ENCODE measurements at places on chromosomes 13 and 19.

DNA sequence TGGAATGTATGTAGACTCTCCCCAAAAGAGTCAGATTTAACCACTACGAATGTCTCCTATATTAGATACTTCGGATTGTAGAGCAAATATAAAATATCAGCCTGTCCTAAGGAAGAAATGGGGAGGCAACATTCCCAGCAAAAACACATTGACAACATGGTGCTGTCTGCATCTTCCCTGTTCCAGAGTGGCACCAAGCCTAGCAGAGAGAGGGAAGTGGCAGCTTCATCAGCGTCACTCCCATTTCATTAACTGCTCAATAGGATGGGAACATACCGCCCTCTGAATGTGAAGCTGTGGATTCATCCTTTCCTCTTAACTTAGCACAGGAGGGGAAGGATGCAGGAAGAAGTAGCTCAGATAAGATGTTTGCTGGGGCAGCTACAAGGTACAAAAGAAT is 45.4 kb downstream of the MYO16 start:
- no peak for DNase-seq

DNA sequence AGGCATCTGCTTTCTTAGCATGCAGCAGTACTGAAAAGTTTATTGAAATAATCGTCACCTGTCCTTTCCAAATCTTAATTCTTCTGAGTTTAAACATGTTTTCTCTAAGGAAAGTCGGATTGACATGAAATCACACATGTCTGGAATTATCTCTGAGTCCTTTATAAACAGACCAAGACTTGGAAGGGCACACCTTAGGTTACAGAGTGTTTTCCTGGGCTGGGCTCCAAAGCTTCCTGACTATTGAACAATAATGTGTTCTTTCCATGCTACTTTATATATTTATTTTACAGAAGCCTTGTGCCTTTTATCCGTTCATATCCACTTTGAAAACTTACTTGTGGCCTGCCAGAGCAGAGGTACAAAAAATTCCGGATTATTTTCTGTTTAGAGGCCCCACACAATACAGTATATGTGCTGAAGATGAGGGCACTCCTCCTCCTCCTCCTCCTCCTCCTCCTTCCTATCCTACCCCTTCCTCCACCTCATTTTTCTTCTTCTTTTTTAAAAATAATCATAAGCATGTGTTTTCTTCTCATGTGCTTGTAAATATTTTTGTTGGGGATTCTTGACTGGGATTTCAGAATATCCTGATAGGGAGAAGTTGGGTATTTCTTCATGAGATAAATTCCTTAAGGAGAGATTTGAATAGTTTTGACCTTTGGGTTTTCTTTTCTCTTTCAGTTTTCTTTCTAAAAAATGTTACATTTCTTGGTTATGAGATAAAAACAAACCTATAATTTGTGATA is 52.3 kb downstream of the LRCH1 start:
- no peak for DNase-seq

DNA sequence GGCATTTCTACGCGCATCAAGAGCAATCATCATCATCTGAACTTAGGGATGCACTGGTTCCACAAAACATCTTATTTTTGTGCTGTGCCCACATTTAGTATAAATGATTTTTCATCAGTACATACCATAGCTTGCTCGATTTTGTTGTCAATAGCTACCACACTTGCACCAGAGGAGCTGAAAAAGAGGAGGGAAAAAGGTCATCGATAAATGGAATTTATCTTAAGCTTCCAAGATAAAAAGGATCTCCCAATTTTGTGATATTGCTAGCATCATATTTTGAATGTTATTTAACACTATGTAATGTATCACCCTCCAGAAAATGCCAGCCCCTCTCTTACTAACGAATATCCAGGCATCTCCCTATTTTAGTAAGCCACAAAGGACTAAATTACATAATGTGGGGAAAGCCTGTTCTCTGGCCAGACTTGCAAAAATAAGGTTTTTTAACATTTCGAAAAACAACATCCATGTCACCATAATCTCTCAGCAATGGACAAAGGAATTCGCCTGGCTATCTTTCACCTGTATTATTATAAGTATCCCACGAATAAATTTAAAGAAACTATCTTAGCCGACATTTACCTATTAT is 62.4 kb downstream of the SERP2 start:
- DNase-seq, result no peak

DNA sequence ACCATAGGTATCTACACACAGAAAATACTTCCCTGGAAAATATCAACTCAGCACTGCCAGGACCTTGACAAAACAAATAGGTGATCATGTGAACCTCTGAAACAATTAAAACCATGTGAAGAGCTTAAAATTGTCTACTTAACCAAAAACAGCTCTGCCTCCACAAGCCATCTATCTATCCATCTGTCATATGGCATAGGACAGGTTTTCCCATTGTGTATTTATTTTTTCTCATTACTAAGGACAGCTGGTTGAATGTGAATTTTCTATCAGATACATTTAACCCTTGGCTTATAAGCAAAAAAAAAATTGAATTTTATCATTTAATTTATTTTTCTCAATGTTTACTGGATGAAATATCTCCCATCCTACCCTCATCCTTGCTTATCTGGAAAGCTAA is 279.5 kb downstream of the PCDH9 start:
- DNase-seq, result no peak

DNA sequence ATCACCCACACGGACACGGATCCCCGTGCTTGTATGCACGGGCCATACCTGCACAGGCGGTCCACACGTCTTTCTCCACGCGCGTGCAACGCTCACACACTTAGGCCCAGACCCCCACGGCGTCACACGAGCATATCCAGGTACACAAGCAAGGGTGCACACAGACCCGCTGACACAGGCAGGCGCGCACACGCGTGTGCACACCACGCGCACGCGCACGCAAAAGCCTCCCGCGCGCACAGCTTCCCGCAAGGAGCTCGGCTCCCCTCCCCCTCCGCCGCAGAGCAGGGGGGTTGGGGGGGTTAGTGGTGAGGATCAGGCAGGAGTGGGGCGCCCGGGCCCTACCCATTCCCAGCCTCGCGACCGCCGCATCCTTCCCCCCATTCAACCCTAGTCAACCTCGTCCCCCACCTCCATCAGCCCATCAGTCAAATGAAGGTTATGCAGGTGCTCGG is 407 bp downstream of the RAB3A start:
- peak; percentile 52 for DNase-seq

DNA sequence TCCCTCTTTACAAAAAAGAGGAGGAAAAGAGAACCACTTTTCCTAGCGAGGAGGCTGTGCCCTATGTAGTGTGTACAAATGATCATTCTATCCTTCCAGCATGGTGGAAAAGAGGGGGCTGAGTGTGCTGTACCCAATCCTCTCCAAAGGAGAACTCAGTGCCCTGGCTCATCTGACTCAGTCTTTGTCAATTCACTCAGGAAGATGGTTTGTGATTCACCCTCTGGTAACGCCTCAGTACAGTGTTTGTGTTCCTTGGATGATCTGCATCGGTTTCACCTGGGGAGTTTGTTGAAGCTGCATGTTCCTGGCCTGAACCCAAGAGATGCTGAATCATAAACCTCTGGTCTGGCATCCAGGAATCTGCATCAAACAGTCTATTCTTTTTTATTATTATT is 18.3 kb upstream of the ENOX1 start:
- DNase-seq, result no peak

- no peak for DNase-seq
Measured at GRCh38 chr13:29328501-29328900, 267.0 kb downstream of the SLC7A1 start.

DNA sequence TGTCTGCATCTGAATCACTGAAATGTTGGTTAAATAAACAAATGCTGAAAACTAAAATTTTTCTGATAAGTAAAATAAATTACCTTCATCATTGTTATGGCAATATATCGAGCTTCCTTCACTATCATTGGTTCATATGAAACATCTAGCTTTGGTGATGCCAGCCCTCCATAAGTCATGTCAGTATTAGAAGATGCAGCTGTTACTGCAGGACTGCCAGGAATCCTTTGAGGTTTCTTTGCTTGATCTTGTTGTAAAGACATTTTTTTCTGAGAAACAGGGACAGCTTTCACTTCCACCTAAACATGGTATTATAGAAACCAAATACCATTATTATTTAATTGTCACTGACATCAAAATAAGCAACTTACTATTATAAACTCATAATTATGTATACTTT is 123.7 kb upstream of the FBXL3 start:
- DNase-seq, result no peak

DNA sequence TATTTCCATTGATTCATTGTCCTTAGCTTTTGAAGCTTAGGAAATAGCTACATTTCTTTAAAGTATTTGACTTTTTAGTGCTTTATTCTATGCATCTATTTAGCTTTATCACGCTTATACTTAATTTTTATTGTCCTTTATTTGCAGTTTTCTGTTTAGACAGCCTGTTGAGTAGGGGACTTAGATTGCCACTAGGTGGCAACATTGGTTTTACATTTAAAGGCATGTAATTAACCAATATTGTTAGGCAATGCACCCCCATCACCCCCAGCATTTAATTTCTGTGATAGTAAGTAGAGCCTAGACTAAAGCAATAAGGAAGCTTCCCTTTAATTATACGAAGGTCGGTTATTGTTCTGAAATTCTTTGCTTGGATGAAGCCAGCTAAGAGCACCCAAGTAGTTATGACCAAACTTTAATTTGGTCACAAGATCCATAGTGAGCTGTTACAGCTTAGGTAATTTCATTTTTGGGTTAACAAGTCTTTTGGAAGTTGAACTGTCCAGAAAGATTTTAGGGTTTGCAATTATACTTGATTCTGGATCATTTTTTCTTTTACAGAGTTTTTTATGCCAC is 36.5 kb downstream of the B3GLCT start:
- peak; percentile 22 for DNase-seq

- no peak for DNase-seq
Measured at GRCh38 chr13:110210604-110210985, 96.4 kb downstream of the COL4A1 start.

GRCh38 chr13:75422028-75422427 is 59.9 kb downstream of the TBC1D4 start:
- DNase-seq, result no peak

- DNase-seq, result no peak
Measured at GRCh38 chr13:92303428-92303827, 905.0 kb downstream of the GPC5 start.

DNA sequence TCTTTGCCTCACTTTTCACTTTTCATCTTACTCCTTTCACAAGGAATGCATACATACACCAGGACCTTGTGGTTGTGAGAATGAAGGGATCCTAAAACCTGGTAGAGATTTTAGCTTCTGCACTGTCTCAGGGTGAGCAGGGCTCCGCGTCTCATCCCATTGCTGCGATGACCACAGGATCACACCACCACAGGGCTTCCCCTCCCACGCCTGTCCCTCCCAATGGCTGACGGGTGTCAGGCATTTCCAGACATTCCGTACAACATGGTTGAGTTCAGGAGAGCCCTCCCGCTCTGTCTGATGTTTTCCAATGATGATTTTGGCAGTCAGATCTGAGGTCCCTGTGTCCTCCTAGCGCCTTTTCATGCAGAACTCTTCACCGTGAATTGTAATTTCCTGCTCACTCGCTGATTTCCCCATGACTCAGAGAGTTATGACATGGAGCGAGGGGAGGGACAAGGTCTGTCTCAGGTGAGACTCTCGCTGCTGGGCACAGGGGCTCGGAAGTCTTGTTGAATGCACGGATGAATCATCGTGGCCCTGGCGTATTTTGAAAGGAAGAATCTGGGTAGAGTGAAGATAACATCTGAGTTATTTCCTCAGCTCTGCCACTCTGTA is 102.8 kb downstream of the TEX29 start:
- no peak for DNase-seq

GRCh38 chr19:19259741-19260140 is 13.4 kb downstream of the TM6SF2 start:
- peak; percentile 33 for DNase-seq

- DNase-seq, result no peak
Measured at GRCh38 chr19:19145281-19145680, 7.0 kb upstream of the TMEM161A start.

- peak; percentile 48 for DNase-seq
Measured at GRCh38 chr13:49308097-49308875, 60.6 kb downstream of the CDADC1 start.

- DNase-seq, result no peak
Measured at GRCh38 chr19:6970443-6970842, 50.8 kb downstream of the MBD3L2B start.

GRCh38 chr19:11377756-11378155 is 3.3 kb downstream of the SWSAP1 start:
- no peak for DNase-seq

DNA sequence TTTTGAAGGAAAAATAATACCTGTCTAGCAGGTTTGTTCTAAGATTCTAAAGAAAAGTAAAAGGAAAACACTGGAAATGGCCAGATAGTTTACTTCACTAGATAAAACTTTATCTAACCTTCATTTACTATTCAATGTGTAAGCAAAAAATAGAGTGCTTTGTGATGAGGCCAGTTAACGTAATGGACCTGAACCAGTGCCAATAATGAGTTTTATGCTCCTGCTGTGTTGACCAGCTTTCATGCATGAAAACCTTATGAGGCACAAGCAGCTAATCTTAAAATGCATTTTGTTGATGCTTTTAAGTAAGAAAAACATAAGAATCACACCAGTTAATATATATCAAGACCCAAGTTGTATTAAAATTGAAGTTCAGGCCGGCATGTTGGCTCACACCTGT is 617.2 kb upstream of the GPC6 start:
- no peak for DNase-seq

DNA sequence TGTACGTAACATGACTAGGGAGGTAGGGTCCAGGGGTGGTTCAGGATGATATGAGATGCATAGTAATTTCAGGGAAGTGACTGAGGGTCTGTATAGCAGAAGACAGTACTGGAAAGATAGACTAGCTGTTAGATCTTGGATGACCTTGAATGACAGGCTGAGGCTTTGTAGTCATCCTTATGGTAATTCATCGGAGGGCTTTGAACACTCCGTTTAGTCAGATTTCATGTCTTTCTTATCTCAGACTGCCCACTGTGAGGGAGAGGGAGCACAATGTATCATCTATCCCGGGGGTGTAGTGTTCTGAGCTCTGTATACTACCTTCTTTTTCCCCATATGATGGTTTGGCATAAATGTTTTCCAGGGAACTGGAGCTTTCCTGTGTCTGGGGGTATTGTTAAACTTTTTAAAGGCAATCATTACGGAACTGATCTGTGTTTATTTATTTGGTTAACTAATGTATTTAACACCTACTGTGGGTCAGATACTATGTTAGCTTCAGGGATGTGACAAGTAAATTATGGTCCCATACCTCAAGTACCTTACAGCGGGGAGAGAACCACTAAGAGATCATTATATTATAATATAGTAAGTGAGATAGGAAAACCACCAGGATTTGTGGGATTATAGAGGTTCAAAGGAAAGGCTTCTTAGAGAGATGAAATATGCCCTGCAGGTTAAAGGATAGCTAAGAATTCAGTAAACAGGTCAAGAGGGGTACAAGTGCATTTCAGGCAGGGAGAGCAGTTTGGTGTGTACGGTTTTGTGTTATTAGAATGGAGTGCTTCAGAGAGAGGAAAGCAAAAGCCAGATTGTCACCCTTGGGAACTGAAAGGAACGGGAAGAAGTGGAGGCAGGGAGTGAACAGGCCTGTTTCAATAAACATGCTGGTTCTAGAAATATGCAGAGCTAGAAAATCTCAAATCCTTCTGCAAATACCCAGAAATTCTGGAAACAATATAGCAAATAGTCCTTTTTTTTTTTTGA is 164.8 kb upstream of the KL start:
- DNase-seq, result no peak

- DNase-seq, result no peak
Measured at GRCh38 chr13:39451860-39452301, 151.1 kb downstream of the LHFPL6 start.
